ENCODE measurements at places on chromosomes 7 and 10.
A peak's percentile ranks its signal among the peaks of the same experiment; 100 is the strongest.

DNA sequence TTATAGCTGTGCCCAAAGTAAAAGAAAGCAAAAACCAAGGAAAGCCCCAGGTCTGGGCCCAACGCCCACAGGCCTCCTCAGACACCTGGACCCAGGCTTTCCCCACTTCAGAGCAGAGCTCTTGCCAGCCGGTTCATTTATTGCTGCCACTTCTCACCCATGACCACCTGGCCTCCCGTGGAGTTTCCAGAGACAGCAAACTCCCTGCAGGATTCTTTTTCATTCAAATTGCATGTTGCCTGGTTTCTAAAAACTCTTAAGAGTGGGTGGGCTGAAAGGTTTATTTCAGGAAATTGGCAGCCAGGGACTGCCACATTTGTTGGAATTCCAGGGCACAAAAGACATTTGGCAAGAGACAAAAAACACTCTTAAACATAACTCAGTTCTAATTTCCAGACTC lies 4.7 kb downstream of the VOPP1 start:
- no peak for DNase-seq

GRCh38 chr10:75935240-75935639 lies 503.8 kb downstream of the LRMDA start:
- DNase-seq: no peak

DNA sequence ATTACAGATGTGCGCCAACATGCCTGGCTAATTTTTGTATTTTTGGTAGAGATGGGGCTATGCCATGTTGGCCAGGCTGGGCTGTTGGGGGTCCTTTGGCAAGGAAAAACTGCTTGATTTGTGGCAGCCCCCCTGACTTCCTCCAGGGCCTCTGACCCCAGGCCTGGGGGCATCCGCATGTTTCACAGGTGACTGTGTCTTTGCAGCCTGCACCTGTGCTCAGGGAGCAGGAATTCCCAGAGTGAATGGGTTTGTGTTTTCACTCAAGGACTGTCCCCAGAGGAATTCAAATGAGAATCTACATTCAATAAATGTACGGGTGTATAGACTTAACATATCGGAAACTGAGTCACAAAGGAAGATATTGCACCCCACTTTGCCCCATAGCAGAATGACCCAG lies 11.6 kb upstream of the CLIP2 start:
- DNase-seq: no peak

DNA sequence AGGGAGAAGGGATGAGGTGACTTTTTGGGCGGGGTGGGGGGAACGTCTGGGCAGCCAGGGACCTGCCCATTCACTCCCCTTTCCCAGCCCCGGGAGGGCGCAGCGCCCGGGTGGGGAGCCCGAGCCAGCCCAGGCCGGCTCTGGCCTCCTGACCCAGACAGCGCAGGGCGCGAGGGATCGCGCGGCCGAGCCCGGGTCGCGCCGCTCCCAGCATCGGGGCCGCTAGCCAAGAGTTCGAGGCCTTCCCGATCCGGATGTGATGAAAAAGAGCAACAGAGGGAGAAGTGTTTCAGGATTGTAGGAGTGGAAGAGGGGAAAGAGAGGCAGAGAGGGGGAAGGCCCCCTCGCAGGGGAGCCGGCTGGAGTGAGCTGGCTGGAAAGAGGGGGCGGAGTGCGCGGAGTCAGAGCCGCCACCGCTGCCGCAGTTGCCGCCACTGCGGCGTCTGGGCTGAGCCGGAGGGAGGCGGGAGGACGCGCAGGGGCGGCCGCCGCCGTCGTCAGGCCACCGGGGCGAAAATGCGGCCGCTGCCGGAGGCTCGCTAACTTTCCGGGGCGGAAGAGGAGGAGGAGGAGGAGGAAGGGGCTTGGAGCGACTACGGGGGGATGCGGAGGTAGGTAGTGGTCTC lies at the start of gene MDFIC:
MDFIC (plus strand) TSS at position 69 of the 626 bp plus-strand sequence. CDS start 940 bp downstream, outside the sequence.
- DNase-seq: peak; percentile 26

GRCh38 chr7:27686315-27686714 lies 23.6 kb upstream of the HIBADH start:
- DNase-seq: no peak

DNA sequence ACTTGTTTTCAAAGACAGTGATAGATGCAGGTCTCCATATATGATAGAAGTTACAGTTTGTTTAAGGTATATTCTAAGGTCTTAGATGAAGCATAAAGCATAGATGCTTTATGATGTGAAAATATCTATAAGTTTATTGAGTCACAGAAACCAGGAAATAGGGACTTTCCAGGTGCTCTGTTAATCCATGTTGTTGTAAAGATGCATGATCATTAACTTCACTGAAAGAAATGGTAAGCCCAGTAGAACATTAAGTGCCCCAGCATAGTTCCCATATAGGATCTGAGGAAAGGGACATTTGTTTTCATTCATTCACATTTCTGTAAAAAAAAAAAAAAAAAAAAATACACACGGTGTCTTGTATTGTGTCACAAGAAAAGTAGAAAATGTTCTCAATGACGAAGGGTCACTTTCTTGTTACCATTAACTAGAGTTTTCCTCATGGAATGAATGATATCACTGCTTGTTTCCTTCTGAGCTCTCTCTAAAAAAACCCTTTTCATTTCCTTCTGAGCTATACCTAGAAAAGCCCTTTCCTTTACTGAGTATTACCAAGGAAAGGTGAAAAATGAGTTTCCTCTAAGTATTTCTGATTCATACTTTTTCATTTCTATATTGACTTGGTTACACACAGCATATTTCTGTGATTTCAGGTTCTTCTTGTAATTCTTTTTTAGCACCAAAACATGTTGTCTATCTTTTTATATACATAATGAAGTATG lies 105.2 kb downstream of the MACC1 start:
- no peak for DNase-seq

DNA sequence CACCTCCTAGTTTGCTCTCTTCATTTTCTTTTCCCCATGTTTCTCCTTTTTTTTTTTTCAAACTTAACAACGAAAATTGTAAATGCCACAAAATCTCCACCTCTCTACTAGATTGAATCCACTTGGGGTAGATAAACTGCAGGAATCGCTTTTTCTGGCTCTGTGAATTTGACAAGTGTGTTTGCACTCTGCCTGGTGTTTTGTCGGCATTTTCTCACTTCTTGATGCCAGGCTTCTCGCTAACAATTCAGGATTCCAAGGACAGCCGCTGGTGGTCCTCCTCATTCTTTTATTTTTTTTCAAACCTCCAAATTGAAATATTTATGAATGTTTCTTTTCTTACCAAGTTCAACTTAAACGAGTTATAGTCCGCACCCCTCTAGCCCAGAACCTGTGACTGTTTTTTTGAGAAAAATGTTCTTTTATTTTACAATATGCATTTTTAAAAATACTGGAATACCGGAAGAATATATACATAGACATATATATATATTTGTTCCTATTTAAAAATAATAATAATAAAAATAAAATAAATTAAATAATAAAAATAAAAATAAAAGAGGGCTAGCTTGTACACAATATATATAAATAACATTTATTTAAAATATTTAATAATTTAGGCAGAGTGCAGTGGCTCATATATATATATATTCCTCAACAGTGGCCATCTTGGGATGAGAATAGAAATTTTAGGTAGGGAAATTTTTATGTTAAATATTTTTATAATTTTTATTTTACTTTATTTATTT lies 538.8 kb downstream of the TYW1 start:
- no peak for DNase-seq

DNA sequence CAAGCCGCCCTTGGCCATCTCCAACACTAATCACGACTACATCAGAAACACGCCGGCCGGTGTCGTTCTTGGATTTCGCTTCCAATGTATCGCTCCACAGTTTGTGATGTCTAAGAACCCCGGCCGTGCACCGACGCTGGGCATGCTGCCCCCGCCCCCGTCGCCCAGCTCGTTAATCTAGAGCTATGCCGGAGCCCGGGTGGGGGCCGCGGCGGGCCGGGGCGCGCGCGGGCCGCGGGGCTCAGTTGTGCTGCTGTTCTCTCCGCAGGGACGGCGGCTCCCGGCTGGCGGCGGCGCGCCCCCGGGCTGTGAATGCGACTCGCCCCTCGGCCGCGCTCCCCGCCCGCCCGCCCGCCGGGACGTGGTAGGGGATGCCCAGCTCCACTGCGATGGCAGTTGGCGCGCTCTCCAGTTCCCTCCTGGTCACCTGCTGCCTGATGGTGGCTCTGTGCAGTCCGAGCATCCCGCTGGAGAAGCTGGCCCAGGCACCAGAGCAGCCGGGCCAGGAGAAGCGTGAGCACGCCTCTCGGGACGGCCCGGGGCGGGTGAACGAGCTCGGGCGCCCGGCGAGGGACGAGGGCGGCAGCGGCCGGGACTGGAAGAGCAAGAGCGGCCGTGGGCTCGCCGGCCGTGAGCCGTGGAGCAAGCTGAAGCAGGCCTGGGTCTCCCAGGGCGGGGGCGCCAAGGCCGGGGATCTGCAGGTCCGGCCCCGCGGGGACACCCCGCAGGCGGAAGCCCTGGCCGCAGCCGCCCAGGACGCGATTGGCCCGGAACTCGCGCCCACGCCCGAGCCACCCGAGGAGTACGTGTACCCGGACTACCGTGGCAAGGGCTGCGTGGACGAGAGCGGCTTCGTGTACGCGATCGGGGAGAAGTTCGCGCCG lies 1.9 kb downstream of the VWC2 start:
- DNase-seq: no peak

DNA sequence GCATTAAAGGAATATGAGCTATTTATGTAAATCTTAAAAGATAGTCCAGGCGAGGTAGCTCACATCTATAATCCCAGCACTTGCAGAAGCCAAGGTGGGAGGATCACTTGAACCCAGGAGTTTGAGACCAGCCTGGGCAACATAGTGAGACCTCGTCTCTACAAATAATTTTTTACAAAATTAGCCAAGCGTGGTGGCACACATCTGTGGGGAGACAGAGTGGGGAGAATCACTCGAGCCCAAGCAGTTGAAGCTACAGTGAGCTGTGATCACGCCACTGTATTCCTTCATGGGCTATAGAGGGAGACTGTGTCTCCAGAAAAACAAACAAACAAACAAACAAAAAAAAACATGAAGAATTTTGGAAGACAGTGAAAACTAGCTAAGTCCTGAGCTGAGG lies 28.4 kb downstream of the HERC4 start:
- no peak for DNase-seq

GRCh38 chr10:22670788-22671187 lies 43.6 kb downstream of the PIP4K2A start:
- DNase-seq: no peak

GRCh38 chr10:119315128-119316001 lies 108.0 kb downstream of the GRK5 start:
- DNase-seq: peak; percentile 93

DNA sequence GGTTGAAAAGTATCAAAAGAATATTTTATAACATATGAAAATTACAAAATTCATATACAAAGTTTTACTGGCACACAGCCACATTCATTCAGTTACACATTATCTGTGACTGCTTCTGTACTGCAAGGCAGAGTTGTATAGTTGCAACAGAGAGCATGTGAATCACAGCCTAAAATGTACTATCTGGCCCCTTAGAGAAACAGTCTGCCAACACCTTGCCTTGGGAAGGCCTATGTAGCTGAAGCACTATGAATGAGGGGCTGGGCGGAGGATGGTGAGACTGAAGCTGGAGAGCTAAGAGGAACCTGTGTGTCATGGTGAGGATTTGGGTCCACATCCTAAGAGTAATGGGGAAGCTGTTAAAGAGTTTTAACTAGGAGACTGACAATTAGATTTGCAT lies 35.7 kb downstream of the PDZD8 start:
- peak; percentile 44 for DNase-seq

DNA sequence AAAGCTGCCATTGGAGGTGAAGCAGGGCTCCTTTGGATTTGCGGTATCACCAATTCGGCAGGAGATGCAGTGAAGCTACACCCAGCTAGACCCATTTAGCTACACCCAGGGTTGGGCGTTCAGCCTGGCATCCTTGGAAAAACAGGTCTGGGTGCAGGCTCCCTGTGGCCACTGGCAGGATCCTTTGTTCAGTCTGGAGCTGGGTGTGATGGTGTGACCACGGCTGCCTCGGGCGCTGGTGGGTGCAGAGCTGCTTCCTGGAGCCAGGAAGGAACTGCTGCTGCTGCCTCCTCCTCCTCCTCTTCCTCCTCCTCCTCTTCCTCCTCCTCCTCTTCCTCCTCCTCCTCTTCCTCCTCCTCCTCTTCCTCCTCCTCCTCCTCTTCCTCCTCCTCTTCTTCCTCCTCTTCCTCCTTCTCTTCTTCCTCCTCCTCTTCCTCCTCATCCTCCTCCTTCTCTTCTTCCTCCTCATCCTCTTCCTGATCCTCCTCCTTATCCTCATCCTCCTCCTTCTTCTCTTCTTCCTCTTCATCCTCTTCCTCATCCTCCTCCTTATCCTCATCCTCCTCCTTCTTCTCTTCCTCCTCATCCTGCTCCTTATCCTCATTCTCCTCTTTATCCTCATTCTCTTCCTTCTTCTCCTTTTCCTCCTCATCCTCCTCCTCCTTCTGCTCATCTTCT lies 84.0 kb downstream of the GRK5 start:
- DNase-seq: no peak
